ENCODE measurements at places on chromosomes 11 and 22. TPM values are rescaled to one million over a fixed set of nuclear protein-coding genes. Genes with fewer than 3 reads are reported as not detected.

ADM2 gene
- total RNA-seq: 1.2 TPM

ANO3 gene
- 2.6 TPM for total RNA-seq

CREB3L1 gene
- 7.3 TPM for total RNA-seq

ASCL3 gene
- not detected for total RNA-seq

DNA sequence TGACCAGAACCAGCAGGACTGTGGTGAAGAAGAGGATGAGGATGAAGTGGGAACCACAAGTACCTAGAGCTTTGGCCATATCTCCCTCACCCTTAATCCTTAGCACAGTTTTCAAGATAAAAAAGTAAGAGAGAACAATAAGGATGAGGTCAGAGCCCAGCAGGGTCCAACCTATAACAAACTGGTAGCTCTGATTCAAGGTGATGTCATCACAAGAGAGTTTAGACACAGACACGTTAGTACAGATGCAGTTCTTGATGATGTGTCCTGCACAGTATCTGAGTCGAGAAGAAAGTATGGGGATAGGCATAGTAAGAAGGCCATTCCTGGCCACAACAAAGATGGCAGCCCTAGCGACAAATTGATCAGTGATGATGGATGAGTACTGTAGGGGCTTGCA, 586 bp downstream of the OR56A5 start:
- no peak for DNase-seq

DNA sequence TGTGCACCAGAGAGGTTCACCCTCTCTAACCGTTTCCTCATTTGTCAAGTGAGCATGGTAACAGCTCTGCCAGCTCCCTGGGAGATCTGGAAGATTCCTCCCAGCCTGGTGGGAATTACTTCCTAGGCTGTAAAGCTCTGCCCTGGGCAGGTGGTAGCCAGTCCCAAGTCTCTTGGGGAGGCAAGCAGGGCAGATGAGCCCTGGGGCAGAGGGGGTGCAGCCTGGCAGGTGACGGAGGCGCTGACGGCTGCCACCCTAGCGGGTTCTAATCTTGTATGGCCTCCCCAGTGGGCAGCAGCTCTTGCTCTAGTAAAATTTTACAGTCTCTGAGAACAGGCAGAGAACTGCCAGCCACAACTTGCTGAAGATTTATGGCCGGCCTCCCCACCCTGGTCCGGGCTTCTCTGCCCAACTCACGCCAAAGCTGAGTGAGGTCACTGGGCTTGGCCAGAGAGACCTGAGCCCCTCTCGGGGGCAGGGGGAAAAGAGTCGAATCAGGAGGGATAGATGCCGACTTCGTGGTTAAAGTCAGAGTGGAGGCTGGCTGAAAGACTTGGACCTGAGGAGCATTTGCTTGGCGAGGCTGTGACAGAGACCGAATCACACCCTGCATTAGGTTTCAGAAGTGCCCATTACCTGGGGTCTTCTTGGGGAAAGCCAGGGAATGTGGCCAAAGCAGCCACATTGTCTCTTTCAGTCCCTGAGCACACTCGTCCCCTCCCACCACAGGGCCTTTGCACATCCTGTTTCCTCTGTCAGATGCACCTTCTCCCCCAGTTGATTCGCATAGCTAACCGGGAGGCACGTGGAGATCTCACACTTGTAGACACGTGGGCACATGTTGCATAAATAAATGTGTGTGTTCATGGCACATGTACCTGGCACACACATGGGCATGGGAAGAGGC, 188.2 kb downstream of the MN1 start:
- no peak for DNase-seq

DNA sequence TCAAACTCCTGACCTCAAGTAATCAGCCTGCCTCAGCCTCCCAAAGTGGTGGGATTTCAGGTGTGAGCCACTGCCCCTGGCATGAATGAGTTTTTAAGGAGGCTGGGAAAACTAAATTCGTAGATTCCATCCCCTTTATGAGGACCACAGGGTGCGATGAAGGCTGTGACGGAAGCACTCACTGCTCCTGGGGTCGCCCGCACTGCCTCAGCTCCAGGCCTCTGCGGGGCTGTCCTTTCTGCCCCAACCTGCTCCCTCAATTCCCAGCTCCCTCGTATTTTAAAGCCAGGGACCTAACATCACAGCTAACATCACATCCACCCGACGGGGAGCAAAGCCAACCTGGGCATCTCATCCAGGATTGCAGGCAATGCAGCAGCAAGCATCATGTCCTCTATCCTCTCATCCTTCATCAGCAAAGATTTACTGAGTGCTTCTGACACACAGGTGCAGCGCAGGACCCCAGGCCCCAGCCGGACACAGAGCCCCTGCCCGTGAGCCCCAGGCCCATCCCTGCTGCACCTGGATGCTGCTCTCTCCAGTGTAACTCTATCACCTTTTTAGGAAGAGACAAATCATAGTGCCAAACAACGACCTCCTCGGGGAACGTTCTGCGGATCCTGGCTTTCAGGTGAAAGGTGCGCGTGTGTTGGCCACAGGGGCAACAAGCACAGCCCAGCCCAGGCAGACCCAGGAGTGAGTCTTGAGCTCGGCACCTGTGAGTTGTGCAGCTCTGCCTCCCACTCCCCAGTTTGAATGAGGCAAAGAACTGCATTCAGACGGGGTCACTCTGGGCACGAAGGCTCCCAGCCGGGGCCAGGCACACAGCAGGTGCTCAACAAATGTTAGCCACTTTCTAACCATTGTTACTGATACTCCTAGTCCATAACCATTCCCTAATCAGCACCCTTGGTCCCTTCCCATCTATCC, 134.3 kb downstream of the CRYBB2 start:
- DNase-seq: no peak

GRCh38 chr22:22818861-22819855, 68.5 kb upstream of the IGLL5 start:
- peak; percentile 81 for DNase-seq

GRCh38 chr22:35631597-35631996, 14.5 kb upstream of the MB start:
- peak; percentile 68 for DNase-seq

- no peak for DNase-seq
These were observed 6.9 kb upstream of the PRAME start for GRCh38 chr22:22565981-22566380.

- DNase-seq: no peak
These were observed 37.3 kb upstream of the CADM1 start for GRCh38 chr11:115541518-115541917.

GRCh38 chr11:76512851-76513653, 68.2 kb downstream of the EMSY start:
- no peak for DNase-seq

DNA sequence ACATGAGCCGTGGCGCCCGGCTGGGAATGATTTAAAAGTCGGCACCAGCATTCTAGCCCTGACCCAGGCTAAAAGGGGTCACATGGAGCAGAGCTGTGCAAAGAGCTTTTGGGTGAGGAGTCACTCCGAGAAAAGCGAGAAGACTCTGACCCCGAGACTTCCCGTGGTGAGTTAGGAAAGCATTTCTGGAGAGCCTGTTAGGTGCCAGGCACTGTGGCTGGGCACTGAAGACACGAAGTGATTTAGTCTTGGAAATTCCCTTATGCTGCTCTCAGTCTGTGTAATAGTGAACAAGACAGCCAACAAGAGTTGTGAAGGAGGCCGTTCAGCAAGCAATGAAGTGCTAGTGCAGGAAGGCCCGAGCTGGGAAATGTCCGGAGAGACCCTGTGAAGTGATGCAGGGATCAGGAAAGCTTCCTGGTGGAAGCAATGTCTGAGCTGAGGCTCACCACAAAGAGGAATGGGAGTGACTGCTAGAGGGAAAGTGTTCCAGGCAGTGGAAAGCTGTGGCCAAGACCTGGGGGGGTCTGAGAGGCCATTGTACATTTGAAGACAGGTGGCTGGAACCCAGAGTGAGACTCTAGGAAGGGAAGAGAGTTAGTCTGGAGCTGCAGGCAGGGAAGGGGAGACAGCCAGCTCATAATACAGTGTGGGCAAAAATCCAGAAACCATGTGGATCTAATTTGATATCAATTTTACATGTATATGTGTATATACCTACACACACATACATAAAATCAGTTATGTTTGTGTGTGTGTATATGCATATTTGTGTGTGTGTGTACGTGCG, 31.6 kb downstream of the MARK2 start:
- no peak for DNase-seq

GRCh38 chr22:37165940-37166674, 16.4 kb upstream of the IL2RB start:
- peak; percentile 81 for DNase-seq
